ENCODE measurements at places on chromosomes 11 and 22. TPM values are rescaled to one million over a fixed set of nuclear protein-coding genes. Genes with fewer than 3 reads are reported as not detected.
A peak's percentile ranks its signal among the peaks of the same experiment; 100 is the strongest.

GRCh38 chr22:27344546-27344945, 457.0 kb downstream of the MN1 start:
- no peak for DNase-seq

DNA sequence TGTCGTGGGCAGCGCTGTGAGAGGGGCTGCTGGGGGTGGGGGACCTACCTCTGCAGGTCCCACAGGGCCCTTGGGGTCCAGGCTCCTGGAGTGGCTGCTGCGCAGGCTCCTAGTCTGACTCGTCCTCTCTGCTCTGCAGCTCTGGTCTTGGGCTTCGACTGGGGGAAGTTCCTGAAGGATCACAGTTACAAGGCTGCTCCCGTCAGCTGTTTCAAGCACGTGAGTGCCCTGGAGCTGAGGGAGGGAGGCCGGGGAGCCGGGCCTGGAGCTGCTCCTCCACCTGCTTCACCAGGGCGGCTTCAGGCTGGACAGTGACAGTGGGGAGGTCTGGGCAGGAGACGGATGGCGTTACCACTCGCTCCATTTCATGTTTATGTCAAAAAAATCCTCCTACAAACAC, 11.9 kb downstream of the L3MBTL2 start:
- no peak for DNase-seq

DNA sequence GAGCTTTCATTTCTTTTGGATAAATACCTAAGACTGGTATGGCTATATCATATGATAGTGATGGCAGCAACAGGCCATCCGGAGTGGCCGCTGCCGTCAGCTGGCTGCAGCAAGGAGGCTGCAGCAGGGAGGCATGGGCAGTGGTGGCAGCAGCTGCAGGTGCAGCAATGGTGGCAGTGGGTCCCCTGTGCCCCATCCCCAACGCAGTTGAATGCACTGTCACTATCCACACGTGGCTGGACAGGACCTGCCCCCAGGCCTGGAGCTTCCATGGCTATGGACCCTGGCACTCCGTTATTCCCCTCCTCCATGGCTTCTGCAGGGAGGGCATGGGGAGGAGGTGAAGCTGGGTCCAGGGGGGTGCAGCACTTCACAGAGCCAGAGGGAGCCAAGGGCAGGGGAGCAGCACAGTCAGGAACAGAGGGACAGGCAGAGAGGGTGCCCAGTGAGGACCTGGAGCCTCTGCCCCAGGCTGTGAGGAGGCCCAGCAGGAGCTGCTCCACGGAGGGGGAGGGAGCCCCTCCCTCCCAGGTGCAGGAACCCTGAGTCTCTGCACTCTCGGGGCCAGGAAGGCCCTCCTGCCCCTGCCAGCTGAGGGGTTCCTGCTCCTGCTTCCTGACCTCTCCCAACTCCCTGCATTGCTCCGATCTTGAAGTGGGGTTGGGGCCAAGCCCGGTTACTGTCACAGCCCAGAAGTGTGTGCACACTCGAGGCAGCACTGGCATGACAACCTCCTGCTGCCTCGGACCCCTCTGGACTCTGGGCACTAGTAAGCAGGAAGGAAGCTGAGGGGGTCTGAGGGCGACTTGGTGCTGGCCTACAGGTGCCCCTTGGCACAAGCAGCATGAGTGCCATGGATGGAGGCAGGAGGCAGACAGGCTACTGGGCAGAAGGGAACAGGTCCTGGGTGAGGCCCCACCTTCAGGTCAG, 466.3 kb downstream of the GUCY1A2 start:
- no peak for DNase-seq

DNA sequence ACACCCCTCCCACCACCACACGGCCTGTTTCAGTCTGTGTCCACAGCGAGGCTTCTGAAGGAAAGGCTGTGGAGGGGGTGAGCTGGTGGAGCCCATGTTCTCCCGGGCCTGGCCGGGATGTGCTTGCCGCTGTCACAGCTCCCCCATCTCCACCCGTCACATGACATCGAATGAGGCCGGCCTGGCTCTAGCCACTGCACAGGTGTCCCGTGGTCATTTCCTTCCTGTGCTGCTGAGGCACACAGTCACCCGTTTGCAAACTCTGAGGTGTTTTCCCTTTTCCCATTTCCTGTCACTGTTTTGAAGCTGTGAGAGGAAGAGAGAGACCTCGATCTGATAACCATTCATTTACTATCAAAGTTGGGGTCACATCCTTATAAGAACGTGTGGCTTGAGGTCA, 55.7 kb upstream of the CLDN5 start:
- DNase-seq = no peak

GRCh38 chr11:7688238-7688826, 15.0 kb upstream of the CYB5R2 start:
- DNase-seq = no peak

- no peak for DNase-seq
These were observed 26.2 kb upstream of the RAB1B start for GRCh38 chr11:66242095-66242765.

- no peak for DNase-seq
These were observed 12.9 kb upstream of the SYTL2 start for GRCh38 chr11:85823816-85824215.

GRCh38 chr11:43856993-43857392, 23.6 kb upstream of the ALKBH3 start:
- no peak for DNase-seq

SLC22A6 gene
- 8.4 TPM for total RNA-seq

SLC6A5 gene
- not detected for total RNA-seq

GRCh38 chr11:44338698-44339529, 29.0 kb upstream of the ALX4 start:
- DNase-seq = no peak

PNPLA3 gene
- total RNA-seq = 12.8 TPM

DNA sequence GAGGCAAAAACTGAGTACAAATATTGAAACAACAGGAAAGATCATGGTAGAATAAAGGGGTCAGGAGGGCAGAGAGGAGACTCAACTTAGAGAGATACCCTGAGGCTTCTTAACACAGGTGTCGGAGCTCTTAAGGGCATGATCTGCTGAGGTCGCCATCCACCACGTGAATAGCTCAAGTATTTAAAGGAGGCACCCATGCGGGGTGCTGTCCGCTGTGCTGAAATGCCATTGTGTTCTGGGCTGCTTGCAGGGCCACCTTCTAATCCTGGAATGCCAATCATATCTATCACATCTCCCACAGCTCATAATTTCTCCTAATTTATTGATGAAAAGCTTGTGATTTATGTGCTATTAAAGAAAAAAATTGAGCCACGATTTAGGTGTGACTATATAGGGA, 90.2 kb downstream of the SEZ6L start:
- DNase-seq = no peak

CHADL gene
- 2.8 TPM for total RNA-seq

- DNase-seq = no peak
These were observed 30.4 kb upstream of the CREB3L1 start for GRCh38 chr11:46247090-46247489.

MMP10 gene
- not detected for total RNA-seq

DNA sequence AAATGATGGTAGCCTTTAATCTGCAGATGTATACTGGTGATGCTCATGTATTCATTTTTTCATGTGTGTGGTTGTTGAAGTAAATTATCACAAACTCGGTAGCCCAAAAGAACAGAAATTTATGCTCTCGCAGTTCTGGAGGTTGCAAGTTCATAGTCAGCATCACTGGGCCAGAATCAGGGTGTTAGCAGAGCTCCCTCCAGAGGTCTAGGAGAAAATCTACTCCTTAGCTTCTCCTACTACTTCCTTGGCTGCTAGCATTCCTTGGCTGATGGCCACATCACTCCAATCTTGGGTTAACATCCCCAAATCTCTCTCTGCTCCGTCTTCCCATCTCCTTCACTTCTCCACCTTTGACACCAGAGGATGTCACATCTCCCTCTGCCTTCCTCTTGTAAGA, 45.3 kb upstream of the GALNT18 start:
- no peak for DNase-seq

DNA sequence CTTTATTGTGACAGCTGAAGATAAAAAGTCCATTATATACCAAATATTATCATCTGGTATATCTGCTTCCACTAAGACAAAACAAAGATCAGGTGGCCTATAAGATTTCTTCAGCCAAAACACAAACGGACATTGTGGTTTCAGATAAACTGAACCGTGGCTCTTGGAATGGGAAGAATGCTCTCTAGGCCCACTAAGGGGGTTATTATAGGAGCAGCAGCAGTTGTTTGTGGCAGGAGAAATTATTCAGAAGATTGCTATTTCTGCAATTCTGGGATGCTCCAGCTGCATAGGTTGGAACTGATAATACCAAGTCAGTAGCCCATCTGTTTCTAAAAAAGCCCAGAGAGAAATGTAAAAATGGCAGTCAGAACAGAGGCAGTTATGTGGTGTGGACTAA, 145.3 kb downstream of the NCAM1 start:
- DNase-seq = no peak

- no peak for DNase-seq
These were observed 57.7 kb downstream of the TEAD1 start for GRCh38 chr11:12731841-12732336.

ABTB2 gene
- total RNA-seq = 3.7 TPM

GRCh38 chr22:46587492-46588278, 32.5 kb upstream of the GRAMD4 start:
- no peak for DNase-seq

GRCh38 chr11:32775908-32776307, 18.6 kb downstream of the CCDC73 start:
- DNase-seq = no peak

- no peak for DNase-seq
These were observed 34.3 kb upstream of the IGSF9B start for GRCh38 chr11:133991101-133991500.

POTEH gene
- not detected for total RNA-seq

APOBEC3F gene
- total RNA-seq = 0.31 TPM

- no peak for DNase-seq
These were observed 15.3 kb upstream of the OR10V1 start for GRCh38 chr11:59728913-59729312.

GRCh38 chr11:108727665-108728064, 62.8 kb downstream of the DDX10 start:
- no peak for DNase-seq

- DNase-seq = no peak
These were observed 37.2 kb upstream of the GRAMD1B start for GRCh38 chr11:123392844-123393243.

- no peak for DNase-seq
These were observed 9.0 kb upstream of the MS4A10 start for GRCh38 chr11:60776167-60776566.

- DNase-seq = no peak
These were observed 72.7 kb downstream of the SC5D start for GRCh38 chr11:121365304-121365703.

SYT8 gene
- not detected for total RNA-seq

- no peak for DNase-seq
These were observed 2.3 kb upstream of the CATSPERZ start for GRCh38 chr11:64297699-64298358.

DNA sequence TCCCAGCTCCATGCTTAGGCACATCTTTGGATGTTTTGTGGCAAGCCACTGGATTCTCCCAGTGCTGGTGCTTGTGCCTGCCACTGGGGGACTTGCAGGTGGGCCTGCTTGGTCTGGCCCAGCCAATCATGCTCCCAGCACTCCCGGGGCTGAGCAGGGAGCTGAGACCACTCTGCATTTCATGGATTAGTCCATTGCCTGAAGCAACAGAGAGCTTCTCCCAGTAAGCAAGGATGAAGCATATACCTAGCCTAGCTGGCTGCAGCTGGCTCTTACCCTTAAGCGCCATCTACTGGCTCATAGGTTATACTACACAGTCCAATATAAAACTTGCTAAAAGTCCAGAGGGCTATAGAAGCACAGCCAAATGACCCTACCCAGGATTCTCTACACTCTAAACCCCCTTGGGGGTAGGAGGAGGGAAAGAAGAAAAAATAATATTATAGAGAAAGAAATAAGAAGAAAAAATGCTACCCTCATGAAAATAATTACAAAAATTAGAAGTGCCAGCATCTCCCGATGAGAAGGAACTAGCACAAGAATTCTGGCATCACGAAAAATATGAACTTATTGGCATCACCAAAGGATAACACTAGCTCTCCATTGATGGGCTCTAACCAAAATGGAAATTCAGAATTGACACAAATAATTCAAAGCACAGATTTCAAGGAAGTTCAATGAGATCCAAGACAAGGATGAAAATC, 275.3 kb downstream of the C11orf87 start:
- no peak for DNase-seq

ATF4 gene
- total RNA-seq = 90.3 TPM

DNA sequence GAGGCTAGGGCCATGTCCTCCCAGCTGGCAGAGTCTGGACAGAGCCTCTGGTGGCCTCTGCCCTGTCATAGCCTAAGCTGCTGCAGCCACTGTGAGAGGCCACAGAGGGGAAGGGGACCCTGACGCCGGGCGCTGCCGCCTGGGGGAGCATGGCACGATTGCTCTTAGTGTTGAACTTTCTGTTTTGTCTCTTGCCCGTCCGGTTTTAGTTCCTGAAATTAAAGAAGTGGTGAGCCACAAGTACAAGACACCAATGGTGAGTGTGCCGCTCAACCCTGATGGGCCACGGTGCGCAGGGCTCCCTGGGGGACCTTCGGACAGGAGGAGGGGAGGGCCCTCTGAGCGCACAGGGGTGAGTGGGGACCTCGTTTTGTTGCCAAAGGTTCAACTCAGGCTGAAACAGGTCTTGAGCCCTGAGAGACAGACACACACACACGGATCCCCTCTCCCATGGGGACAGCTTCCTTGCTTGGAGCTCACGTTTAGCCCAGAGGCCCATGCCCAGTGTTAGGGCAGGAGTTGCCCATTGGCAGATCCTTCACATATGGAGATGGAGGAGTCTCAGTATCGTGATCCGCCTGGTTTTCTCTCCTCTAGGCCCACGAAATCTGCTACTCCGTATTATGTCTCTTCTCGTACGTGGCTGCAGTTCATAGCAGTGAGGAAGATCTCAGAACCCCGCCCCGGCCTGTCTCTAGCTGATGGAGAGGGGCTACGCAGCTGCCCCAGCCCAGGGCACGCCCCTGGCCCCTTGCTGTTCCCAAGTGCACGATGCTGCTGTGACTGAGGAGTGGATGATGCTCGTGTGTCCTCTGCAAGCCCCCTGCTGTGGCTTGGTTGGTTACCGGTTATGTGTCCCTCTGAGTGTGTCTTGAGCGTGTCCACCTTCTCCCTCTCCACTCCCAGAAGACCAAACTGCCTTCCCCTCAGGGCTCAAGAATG, 23.8 kb downstream of the MYBPC3 start:
- no peak for DNase-seq

PANX2 gene
- total RNA-seq = 3.1 TPM

ART1 gene
- 0.16 TPM for total RNA-seq

DNA sequence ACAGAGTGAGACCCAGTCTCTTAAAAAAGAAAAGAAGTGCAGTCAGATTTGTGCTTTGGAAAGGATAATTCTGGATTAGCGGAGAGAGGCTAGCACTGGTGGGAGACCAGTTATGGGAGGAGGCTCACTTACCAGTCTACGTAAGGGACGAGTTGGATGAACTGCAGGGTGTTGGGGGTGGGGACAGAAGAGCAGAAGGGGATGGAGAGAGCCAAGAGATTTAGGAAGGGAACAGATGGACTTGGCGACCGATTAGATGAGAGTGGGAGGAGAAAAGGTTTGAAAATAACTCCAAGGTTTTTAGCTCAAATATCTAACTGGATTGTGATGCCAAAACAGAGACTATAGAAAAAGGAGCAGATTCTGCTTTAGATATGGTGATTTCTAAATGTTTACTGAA, 81.4 kb downstream of the SFI1 start:
- peak; percentile 19 for DNase-seq

SHANK2 gene
- total RNA-seq = 47.1 TPM

- no peak for DNase-seq
These were observed 116.9 kb upstream of the TTC12 start for GRCh38 chr11:113197446-113197845.
